ENCODE measurements at places on chromosomes 11 and 22.

GRCh38 chr11:69657911-69658625 lies 17.1 kb downstream of the LTO1 start:
- no peak for DNase-seq

DNA sequence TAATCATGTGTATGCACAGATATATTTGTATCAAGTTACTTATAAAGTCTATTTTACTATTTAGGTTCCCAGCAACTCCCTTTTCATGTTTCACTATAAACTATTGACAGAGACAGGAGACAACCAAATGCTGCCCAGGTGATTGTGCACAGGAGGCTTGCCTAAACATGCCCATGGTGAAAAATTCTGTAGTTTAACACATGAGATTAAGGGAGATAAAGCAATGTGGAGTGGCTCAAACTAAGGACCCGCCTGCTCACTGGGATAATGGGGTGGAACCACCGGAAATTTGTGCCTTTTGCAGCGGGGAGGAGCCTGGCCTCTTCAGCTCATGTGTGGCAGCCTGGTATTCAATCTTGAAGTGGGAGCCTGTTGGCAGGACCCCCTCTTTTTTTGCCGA lies 459.5 kb upstream of the CNTN5 start:
- DNase-seq, result no peak

DNA sequence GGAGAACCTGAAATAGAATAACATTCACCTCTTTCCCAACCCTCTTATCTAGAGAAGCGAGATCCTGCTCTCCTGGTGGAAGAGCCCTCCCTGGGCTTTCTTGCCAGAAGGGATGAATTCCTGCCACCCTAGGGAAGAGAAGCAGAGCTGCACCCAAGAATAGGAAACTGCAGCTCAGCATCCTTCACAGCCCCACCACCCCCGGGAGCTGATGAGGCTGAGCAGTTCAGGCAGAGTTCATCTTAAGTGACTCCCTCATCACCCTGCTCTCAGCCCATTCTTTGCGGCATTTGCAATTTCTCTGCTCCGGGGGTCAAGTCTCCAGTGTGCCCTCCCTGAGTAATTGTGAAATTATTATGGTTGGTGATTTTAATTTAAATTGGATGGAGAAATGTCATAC lies 514.9 kb downstream of the BUD13 start:
- no peak for DNase-seq

DNA sequence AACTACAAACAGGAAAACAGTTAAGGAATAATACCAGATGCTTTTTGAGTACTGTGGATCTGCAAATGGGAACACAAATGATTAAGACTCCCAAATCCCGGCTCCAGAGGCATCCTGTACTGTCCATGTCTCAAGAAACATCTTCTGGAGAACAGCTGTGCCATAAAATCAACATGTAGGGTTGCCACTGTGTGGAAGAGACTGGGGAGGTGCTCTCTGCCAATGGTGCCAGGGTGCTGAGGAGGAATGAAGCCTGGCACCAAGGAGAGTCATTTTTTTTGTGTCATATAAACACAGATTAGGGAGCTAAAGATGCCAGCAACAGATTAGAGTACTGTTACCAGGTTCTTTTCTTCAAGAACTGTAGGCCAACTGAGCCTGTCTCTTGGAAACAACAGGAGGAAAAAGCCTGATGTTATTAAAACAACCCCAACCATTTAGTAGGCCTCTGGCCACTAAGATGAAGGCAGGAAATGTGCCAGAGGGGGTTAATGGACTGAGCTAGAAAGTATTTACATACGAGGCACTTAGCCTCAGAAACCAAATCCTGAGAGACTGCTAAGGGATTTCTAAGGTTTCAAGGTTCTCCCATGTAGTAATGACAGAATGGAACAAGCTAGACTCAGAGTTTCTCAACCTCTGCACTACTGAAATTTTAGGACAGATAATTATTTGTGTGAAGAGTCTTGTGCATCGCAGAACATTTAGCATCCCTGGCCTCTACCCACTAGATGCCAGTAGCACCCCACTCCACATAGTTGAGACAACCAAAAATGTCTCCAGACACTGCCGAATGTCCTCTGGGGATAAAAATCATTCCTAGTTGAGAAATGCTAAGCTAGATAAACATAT lies 54.6 kb upstream of the CHRM4 start:
- no peak for DNase-seq

GRCh38 chr11:26946257-26946716 lies 47.6 kb upstream of the FIBIN start:
- DNase-seq, result no peak

DNA sequence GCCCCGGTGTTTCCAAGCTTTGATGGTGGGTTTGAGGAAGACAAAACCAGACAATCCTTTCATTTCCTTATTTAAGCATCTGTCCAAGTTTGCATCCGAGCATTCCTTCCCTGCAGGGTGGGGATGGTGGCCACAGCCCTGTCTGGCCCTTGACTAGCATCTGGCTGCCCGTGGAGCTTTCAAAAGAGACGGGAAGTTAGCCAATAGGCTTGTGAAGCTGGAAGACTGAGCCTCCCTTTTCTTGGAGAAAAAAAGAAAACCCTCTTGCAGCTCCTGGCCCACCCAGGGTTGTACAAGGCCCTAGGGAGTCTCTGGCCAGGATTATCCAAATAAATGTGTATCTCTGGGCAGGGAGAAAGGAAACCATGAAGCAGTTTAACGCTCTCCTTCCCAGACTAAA lies 60.6 kb downstream of the MICAL2 start:
- DNase-seq, result no peak

DNA sequence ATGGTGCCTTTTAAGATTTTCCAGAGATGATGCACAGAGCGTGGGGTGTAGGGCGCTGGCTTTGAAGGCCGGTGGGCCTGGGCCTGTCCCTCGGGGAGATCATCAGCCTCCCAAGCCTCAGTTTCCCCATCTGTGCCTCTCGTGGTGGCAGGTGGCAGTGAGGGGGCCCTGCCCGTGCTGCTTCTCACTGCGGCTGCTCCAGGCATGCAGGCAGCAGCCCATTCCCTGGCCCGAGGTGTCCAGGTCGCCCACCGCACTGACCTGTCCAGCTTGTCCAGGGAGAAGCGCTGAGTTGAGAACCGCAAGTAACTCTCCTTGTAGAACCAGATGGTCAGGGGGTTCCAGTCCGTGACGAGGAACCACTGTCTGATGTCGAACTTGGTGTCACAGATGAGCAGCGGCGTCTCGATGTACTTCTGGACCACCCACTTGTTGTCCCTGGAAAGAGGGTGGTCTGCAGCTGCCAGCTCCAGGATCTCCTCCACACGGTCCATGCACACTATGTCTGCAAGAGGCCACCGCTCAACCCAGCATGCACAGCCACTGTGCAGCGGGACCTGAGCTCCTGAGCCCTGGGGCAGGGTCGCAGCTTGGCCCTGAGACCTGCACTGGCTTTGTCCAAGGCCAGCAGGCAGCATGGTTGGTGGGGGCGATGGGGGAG lies 20.5 kb upstream of the IL17REL start:
- DNase-seq, result no peak

- no peak for DNase-seq
Measured at GRCh38 chr11:113831314-113831713, 44.1 kb downstream of the USP28 start.

- no peak for DNase-seq
Measured at GRCh38 chr22:18064636-18065035, 13.2 kb upstream of the PEX26 start.

DNA sequence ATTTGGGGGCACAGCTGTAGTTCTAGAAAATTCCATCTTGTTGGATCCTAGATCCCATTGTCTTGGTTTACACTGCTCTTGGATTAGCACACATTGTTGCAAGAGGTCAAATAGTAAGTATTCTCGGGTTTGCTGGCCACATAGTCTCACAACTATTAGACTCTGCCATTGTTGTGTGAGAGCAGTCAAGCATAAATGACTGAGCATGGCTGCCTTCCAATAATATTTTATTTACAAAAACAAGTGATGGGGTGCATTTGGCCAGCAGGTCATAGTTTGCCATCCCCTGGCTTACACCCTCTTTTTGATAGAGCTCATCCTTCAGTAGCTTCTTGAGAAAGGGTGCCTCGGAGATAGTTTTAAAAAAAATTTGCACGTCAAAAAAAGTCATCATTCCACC lies 77.9 kb upstream of the ALX4 start:
- DNase-seq, result no peak

GRCh38 chr11:117089685-117090084 lies 8.5 kb downstream of the SIK3 start:
- no peak for DNase-seq

DNA sequence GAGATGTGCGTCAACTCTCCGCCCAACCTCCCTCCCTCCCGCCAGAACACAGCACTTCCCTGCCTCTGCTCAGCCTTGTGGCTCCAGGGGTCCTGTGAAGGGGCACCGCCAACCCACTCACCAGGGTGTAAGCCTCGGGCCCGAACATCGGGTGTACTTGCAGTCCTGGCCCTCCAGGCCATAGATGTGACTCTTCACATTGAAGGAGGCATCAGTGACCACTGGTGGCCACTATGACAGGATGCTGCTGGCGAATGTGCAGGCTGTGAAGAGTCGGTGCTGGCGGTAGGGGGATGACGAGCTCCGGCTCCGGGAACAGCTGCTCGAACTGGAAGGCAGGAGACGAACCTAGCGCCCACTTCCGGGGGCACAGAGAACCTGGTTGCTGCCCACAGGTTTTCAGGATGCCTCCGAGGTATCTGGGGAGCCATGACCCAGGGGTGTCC lies 97.4 kb downstream of the MED15 start:
- DNase-seq, result no peak

DNA sequence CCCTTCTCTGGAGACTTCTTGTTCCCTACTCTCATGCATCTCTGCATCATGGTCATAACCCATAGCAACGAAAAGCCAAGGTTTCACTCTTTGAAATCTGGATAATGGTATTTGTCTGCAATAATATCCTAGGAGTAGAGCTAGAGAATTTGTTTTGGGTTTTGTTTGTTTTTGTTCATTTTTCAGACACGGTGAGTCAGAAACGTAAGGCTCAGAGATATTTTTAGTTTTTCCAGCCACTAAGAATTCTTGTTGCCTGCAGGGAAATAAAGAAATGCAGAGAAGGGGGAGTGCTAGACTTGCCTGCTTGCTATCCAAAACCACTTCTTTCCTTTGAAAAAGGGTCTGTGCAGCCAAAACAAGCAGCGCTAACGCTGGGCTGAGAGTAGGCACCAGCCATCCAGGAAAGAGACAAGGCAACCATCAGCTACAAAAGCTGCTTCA lies 26.0 kb downstream of the POU2AF3 start:
- DNase-seq, result no peak
